ENCODE measurements at places on chromosomes 2 and 18.

DNA sequence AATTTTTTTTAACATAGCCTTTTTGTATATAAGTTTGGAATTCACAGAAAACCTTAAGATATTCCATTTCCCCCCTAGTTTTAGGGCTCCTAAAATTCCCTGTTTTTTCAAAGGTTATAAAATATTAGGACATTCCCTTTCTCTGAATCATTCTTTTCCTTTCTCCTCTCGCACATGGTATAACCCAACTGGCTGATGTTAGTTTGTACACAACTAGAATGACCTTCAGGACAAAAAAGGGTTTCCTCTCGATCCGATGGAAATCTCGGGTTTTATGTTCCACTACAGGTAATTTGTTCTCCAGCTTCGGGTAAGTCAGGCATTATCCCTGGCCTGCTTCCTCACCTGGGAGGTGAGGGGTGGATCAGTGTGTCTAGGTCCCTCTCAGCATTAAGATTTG is 215.1 kb downstream of the LDLRAD4 start:
- DNase-seq: no peak

DNA sequence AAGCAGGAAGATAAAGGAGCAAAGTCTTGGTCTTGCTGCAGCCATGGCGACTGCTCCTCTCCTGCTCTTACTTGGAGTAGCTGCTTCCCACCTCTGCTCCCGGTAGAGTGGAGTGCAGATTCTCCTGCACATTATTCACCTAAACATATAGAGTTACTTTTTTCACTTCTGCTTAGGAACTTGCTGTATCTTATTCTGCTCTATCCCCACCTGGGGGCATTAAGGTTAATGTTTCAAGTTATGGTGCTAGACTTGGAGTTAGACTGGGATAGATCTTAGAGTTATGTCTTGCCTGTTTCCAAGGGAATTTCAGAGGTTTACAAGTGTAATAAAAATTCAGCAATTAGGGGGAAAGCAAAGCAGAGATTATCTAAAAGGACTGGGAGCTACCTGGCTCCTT is 144.2 kb downstream of the SETBP1 start:
- no peak for DNase-seq

GRCh38 chr18:45254709-45255082 is 360.6 kb upstream of the SLC14A2 start:
- DNase-seq: no peak

DNA sequence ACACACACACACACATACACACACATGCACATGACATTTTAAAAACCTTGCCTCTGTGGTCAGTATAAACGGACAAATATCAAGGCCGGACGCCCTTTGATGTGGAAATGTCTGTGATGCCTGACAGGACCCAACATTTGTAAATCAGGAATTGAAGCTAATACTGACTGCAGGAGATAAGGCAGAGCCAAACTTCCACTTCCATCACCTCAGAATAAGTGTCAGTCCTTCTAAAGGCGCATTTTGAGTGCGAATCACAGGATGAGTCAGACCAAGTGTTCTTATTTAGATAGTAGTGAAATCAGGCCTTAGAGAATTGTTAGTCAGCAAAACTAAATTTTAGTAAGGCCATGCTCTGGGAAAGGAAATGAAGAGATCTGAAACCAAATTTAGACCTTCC is 211.7 kb upstream of the LRATD1 start:
- no peak for DNase-seq

GRCh38 chr2:240400371-240401161 is 34.9 kb upstream of the GPC1 start:
- no peak for DNase-seq

DNA sequence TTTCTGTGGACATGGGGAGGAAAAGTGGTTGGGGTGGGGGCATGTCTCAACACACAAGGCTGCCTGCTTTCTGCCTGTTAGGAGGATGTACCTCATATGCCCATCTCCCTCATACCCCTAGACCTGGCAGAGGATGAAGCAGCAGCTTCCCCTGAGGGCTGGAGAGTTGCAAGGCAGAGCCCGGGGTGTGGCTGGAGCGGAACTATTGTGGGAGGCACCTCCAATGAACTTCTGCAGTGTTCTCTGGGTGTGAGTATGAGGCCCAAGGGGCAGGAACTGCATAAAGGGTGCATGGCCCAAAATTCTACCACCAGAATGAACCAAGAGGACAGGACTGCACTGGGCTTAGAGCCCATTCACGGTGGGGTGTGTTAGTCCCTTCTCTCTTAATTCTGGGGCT is 296.3 kb upstream of the SIX2 start:
- DNase-seq: no peak

- DNase-seq: no peak
Observed at GRCh38 chr2:112642966-112643365, 2.8 kb upstream of the SLC20A1 start.

- no peak for DNase-seq
Observed at GRCh38 chr2:42908518-42909200, 116.3 kb upstream of the HAAO start.

GRCh38 chr2:18479947-18480369 is 80.5 kb downstream of the RDH14 start:
- DNase-seq: peak; percentile 14

DNA sequence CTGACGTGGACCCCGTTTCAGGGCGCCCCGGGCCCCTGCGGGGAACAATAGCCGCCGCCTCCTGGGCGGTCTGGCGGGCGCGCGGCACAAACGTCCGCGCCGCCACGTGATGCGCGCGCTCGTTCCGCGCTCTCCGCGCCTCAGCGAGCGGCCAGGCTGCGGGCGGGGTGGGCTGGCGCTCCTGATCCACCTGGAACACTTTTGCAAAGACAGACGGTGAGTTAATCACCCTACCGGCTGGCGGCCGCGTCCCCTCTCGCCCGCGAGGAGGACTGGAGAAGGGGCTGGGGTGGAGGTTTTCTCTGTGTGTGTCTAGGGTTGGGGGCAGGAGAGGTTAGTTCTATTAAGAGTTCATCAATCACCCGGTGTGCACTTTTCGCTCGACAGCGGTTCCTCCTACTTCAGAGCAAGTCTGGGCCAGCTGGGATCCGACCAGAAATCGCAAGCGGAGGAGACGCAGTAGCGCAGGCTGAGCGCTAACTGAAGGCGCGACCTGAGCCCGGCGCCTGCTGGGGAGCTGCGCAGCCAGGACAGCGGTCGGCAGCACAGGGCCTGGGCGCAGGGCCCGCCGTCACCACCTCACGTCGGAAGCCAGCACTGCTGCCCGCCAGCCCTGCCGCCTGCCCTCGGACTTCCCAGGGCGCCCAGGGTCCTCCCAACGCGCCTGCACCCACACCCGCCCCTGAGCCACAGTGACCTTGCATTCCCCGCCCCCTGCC is 10.3 kb upstream of the HOXD1 start:
- no peak for DNase-seq

DNA sequence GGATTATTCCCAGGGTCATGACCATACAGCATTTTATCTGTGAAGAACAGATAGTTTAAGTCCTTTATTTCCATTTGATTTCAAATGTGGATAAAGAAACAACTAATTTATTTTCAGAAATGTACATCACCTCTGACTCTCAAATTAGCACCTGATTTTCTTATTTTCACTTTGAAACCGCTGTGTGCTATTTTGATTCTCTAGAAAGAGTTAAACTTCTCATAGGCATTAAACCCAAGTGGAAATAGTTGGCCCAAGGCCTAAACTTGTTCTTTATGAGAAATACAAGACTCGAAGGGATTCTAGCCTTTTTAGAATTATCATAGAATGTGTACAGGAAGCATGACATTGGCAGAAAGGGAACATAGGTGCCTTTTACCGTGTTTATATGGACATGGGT is 41.5 kb upstream of the LTBP1 start:
- DNase-seq: no peak

DNA sequence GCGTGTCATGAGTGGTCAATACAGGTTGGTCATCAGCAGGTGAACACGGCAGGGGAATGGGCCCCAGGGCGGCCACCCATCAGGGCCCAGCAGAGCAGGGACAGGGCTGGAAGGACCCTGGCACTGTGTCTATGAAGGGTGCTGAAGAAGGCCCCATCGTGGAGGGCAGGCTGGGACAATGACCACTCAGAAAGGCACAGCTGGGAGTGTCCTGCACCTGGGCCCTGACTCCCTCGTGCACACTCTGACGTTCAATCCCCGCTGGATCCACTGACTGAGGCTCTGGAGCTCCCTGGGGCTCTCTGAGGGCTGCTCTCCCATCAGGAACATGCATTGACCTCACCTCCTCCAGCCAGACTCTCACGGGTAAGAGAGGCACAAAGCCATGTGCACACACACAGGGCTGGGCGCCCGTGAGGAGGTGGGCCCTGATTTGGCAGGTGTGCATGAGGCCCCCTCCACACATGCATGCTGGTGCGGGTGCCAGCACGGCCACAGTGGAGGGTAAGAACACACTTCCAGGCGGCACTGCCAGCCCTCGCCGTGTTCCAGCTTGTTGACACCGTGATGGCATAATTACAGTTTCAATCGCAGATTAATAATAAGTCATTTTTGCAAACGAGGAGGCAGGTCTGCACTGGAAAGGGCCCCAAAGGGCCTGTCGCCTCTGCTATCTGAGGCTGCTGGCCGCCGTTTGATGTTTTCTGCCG is 58.5 kb downstream of the SMAD7 start:
- no peak for DNase-seq

GRCh38 chr2:46438102-46438501 is 41.3 kb upstream of the TMEM247 start:
- DNase-seq: no peak

- DNase-seq: peak; percentile 65
Observed at GRCh38 chr2:207847807-207848544, 78.3 kb upstream of the FZD5 start.

- no peak for DNase-seq
Observed at GRCh38 chr2:8520791-8521344, 161.0 kb upstream of the ID2 start.

- no peak for DNase-seq
Observed at GRCh38 chr2:148979164-148979918, 59.2 kb upstream of the LYPD6B start.

- peak; percentile 19 for DNase-seq
Observed at GRCh38 chr2:59538398-59538911, 1015.0 kb downstream of the BCL11A start.

DNA sequence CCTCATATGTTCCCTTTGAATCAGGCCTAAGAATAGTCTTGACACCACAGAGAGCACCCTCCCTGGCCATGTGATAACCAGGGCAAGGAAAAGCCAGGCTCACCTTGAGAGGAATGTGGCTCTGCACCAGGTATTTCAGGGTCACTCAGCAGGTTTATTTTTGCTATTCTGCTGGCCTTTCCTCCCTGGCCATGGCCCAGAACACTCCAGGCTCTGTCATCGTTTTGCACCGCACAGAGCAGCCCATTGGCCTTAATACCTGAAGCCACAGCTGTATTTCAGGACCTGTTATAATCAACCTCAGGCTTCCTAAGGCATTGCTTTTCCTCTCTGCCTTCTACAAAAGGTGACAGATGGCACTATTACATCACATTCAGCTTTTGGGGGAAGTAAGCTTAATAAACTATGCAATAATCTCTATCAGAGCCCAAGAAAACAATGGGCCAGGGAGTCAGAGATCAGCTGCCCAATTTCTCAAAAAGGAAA is 668.3 kb downstream of the IRS1 start:
- DNase-seq: no peak

DNA sequence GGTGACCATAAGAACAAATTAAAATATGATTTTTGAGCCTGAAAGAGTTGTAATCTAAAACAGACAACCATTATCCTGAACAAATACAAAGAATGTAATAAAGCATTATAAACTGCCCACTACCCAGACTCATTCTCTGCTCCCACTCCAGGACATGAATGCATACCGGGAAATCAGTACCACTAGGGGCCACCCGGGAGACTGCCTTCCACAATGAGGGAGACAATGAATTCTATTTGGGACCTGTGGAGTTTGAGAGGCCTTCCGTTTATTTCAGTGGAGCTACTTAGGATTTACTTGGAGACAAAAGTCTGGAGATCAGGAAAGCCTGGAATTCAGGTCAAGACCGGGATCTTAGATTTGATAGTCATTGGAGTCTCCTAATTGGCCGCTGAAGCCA is 50.0 kb downstream of the NAB1 start:
- DNase-seq: no peak

GRCh38 chr2:236976266-236977062 is 109.2 kb upstream of the COPS8 start:
- DNase-seq: no peak

DNA sequence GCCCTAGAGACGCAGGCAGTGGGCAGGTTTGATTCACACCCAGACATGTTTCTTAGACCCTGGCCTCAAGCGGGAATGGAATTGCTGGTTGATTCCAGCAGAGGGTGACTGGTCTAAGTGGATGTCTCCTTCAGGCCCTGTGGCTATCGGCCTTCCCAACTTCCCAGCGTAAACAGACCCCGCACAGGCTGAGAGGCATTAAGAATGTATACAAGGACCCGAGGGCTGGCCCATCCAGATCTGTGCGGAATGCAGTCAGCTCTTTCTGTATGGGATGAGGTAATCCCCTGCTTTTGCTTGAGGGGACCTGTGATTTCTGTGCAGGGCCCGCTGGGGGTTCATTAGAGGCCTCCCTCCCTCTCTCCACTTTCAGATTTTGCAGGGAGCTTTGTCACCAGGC is 6.5 kb downstream of the ACKR3 start:
- peak; percentile 73 for DNase-seq

DNA sequence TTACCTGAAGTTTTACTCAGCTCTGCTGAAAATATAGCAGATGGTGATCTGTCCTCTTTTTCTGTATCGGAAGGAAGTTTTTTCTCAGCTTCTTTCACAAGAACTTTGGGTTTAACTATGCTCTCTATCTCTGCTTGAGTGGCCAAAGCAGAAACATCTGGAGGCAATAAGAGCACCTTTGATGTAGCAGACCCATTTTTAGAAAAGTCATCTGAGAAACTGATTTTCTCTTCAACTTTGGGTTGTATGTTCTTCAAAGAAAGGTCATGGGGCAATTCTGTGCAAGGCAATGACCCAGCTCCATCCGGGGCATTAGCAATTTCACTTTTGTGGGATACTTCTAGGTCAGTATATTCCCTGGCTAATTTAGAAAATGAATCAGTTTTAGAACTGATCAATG is 25.2 kb downstream of the RTN4 start:
- DNase-seq: no peak

- no peak for DNase-seq
Observed at GRCh38 chr18:8767340-8767739, 62.0 kb downstream of the MTCL1 start.

GRCh38 chr2:8548065-8548618 is 133.7 kb upstream of the ID2 start:
- no peak for DNase-seq

GRCh38 chr2:190849774-190850173 is 30.8 kb upstream of the GLS start:
- no peak for DNase-seq

- DNase-seq: no peak
Observed at GRCh38 chr2:219629976-219630695, 2.7 kb downstream of the SLC4A3 start.

GRCh38 chr2:31986906-31987305 is 23.9 kb downstream of the MEMO1 start:
- DNase-seq: no peak
